ENCODE measurements at places on chromosomes 3 and 15. TPM values are rescaled to one million over a fixed set of nuclear protein-coding genes. Genes with fewer than 3 reads are reported as not detected.
A peak's percentile ranks its signal among the peaks of the same experiment; 100 is the strongest.

GRCh38 chr15:69576035-69576526 lies 123.5 kb downstream of the RPLP1 start:
- peak; percentile 59 for DNase-seq

GRCh38 chr3:123508178-123508577 lies 59.3 kb upstream of the ADCY5 start:
- DNase-seq, result no peak

DNA sequence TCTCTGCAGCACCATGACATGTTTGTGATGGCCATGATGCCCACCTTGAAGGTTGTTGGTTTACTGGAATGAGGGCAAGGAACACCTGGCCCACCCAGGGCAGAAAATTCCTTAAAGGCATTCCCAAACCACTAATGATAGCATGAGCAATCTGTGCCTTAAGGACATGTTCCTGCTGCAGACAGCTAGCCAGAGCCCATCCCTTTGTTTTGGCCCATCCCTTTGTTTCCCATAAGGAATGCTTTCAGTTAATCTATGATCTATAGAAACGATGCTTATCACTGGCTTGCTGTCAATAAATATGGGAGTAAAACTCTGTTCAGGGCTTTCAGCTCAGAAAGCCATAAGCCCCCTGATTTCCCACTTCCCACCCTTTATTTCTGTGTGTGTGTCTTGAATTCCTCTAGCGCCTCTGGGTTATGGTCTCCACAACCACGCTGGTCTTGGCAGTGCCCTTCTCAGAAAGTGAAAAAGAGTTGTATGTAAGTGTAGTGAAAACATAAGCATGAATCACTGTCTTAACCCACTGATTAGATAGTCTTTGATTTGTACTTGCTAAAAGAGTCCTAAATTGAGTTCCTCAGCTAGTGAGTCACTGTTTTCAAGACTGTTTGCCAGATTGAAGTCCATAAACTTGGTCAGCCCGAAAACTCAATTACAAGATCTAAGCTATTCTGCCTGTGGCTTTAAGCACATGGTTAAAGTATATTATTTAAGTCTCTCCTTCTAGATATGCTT lies 19.0 kb upstream of the CCR2 start:
- no peak for DNase-seq

- no peak for DNase-seq
Measured at GRCh38 chr3:4963669-4964570, 15.3 kb upstream of the BHLHE40 start.

DNA sequence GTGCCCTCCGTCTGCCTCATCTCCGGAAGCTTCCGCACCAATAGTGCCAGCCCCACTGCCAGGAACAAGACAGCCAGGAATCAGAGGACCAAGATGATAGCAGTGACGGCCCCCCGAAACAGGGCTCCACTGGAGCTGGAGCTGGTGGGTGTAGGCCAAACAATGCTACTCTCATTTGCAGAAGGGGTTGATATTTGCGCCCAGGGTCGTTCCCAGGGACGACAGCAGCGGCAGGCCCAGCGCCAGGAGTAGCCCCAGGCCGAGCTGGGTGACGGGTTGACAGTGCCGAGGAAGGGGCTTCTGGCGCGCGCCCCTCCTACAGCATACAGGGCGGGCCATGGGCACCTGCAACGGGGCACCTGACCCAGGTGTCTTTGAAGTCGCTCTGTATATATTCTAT lies 301.4 kb downstream of the CNTN6 start:
- no peak for DNase-seq

- DNase-seq, result no peak
Measured at GRCh38 chr3:181738551-181738950, 26.8 kb downstream of the SOX2 start.

GRCh38 chr3:37255990-37256308 lies 81.6 kb upstream of the LRRFIP2 start:
- peak; percentile 66 for DNase-seq

DNA sequence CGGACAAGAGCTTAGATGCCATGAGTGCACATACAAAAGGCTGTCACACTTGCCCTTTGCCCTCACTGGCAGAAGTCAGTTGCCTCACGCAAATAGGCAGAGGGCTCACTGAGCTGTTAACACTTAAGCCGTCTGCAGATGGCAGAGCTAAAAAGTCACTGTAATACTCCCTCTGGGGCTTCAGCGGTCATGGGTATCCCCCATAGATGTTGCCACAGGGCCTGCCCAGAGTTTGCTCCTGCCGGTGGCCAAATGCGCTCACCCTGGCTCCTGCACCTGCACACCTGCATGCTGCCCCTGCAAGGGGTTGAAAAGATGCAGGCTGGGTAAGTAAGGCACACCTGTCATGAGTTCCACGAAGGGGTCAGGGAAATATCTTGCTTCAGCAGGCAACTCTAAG lies 741.5 kb downstream of the EDEM1 start:
- no peak for DNase-seq

DNA sequence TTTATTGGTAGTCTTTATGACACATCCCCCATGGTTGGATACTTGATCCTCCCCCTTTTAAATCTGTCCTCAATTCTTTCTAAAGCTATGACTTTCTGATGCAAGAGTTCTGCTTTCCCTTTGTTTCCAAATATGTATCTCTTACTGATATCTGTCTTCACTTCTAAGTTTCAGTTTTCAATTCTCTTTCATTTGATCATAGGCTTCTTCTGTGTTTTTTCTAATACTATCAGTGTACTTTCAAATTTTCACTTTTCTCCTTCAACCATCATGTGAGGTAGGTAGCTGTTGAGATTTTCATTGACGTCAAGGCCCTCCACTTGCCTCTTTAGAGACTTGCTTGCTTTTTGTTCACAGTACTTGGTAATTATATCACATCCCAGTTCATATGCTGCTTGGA lies 436.5 kb downstream of the CNTN4 start:
- DNase-seq, result no peak

DNA sequence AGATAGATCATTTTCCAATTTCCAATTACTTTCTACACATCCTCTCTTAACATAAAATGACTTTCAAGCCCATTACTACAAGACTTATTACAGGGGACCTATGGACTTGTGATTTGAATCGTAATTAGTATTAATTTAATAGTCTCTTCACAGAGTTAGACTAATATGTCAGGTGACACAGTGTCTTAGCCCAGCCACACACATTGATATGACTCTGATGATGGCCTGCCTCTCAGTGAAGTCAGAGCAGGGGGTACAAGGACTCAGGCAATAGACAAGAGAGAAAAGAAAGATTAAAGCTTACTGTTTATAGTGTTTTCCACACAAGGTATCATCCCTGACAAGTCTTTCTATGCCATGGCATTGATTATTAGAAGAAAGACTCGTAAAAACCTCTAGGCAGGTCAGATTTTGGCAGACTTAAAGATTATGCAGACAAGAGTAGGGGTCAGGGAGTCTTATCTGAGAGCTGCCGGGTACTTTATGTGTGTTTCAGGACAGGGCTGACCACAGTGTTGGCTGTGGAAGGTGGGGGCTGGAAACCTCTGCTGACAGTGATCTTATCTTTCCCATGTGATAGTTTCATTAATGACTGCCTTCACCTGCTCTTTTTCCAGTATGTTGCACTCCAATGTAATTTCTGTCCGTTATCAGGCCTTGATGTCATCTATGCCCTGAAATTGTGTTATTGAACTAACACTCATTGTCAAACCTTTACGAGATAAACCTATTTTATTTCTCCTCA lies 50.1 kb downstream of the B3GALNT1 start:
- no peak for DNase-seq

DNA sequence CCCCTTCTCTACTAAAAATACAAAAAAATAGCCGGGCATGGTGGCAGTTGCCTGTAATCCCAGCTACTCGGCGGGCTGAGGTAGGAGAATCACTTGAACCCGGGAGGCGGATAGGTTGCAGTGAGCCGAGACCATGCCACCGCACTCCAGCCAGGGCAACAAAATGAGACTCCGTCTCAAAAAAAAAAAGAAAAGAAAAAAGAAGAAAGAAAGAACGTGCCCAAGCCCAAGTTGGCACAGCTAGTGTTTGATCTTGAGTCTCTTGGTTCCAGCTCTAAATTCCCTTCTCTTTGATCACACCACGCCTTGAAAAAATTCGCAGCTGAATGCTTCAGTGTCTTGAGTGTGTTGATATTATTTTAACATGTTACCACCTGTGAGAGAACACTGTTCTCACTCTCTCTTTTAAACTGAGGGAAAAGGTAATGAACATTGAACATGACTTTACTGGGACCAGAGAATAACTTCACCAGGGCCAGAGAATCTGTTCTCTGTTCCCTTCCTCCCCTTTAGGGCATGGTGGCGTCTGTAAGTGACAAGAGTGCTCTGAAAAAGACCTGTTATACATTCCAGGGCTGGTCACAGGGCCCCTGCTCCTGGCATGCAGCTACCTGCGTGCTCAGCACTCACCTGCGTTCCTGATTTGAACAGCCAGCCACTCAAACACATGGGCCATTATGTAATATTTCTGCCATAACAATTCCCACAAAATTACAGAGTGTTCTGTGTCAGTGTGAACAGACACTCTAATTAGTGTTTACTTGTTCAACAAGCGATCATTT lies 19.0 kb downstream of the SLCO3A1 start:
- DNase-seq, result no peak

- DNase-seq, result no peak
Measured at GRCh38 chr3:62209101-62209500, 164.2 kb downstream of the FEZF2 start.

Gene ARL8B
- 90.9 TPM for total RNA-seq

Gene TMEM158
- 4.2 TPM for total RNA-seq

Gene CELSR3
- total RNA-seq, result 3.2 TPM

Gene ZDHHC19
- not detected for total RNA-seq

Gene ANKRD34C
- not detected for total RNA-seq

Gene FBN1
- 3.2 TPM for total RNA-seq

All from SK-MEL-5 (cell line).